A549 treated with Hydrocortisone at 1 μM for 4 hours (cell line): ENCODE measurements at places on chromosomes 6 and 20. TPM values are rescaled to one million over a fixed set of nuclear protein-coding genes. Genes with fewer than 3 reads are reported as not detected.

The LY6G6C gene
- 0.13 to 0.18 TPM in 2 of 5 replicates, not detected in the others for total RNA-seq

The DPPA5 gene
- total RNA-seq = not detected in 5 replicates

The WFDC12 gene
- not detected in 5 replicates for total RNA-seq

The TMEM170B gene
- total RNA-seq = 0.57 to 1.1 TPM (median 0.70 TPM) in 5 replicates

The CLIC1 gene
- 475 to 491 TPM (median 481 TPM) in 5 replicates for total RNA-seq
